ENCODE measurements at places on chromosomes 1 and 21.

DNA sequence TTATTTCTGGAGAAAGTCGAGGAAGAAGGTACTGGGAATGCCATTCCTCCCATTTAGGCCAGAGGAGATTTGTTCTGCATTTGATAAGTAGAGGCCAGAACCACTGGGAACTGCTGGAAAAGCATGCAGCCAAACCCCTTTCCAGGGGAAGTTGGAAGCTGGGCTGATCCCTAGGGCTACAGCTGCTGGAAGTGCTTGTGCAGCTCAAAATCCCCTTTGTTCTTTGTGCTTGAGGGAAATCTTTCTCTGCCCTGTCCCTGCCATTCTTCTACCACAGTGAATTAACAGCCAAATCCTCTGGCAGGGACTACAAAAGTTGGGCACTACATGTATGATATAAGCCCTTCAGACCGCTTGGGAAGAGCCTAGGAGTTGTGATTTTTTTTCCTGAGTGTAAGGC lies 734.1 kb downstream of the LRRIQ3 start:
- DNase-seq: no peak

- DNase-seq: no peak
Observed at GRCh38 chr1:15775706-15776105, 17.1 kb downstream of the FBLIM1 start.

- DNase-seq: no peak
Observed at GRCh38 chr1:87428883-87429282, 100.2 kb downstream of the LMO4 start.

DNA sequence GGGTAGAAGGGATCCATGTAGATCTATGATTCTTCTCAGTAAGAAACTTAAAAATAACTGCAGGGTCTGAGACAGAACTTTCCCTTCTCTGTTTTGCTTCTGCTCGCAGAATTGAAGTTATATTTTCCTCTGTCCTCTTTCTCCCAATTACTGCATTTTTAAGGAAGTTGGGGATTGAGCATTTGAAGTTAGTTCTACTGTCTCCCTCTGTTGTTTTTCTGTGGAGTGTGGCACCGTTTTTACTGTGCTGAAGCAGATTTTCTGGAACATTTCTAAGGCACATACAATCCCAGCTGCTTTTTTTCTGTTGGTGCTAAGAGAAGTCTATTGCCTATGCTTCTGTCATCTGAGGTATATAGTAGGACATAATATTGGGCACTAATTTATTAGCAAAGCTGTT lies 43.3 kb downstream of the RASAL2 start:
- DNase-seq: no peak

DNA sequence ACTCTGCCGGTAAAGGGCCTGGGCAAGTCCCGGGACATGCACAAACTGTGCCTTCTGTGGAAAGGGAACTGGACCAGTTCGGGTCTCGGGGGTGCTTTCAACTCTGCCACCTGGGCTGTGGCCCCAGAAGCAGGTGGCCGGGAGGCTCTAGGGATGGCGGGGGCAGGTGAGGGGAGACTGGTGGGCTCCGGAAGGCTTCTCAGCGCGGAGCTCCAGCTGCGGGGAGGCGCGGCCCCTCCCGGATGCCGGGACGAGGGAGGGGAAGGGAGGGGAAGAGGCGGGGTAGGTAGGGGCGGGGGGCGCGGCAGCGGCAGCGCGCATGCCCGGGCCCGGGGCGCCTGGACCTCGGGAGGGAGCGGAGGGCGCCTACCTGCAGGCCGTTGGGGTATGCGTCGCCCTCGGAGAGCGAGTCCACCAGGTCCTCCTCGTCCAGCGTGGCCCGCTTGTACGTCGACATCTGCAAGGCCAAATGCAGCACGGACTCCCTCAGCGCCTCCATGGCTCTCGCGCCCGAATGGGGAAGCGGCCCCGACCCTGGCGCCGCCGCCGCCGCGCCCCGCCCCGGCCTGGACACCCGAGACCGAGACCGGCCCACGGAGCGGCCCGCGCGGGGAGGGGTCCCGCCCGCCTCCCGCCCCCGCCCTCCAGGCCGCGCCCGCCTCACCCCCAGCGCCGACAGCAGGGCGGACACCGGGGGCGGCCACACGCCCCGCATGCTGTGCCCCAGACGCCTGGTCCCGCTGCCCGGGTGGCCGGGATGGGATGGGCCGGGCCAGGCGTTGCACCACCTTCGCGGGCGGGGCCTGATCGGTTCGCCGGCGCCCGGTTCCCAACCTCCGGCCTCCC lies at the start of gene ECE1:
Gene ECE1 (minus strand): TSS at position 764 of the 846 bp plus-strand sequence. CDS start 49 bp downstream, at position 715.
- DNase-seq: peak; percentile 20

DNA sequence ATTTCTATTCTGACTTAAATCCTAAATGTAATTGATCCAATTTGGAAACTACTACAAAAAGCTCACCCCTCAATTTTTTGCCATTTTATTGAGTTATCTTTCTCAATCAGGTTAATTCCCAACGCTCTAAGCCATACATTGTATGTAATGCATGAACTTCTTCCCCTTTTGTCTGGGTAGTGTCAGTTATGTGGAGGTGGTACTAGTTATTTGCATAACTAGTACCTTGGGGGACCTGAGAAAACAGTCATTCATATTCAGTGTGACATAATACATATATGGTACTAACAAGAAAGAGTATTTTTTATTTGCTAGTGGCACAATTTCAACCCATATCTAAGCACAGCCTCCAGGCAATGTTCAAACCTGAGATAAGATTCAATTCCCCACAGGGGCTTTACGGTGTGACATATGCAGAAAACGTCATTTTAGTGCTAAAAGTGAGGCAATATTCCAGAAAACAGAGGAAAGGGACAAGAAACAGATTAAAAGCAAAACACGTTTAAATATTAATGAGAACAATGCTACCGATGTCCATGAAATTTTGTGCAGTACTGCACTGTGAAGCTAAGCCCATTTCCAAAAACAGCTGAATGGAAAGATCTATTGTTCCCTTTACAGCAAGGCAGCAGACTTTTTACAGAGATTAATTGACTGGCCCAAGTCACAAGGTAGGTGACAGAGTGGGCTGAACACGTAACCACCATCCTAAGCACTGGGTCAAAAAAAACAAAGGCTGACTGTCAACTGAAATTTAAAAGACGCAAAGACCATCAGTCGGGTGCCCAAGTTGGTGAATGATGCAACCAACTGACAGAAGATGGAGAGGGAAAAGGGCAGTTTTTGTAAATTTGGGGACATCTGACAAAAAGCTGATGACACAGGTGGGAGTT lies 1.4 kb downstream of the HLCS start:
- DNase-seq: no peak

- DNase-seq: no peak
Observed at GRCh38 chr1:223631956-223632355, 33.5 kb downstream of the CAPN8 start.

DNA sequence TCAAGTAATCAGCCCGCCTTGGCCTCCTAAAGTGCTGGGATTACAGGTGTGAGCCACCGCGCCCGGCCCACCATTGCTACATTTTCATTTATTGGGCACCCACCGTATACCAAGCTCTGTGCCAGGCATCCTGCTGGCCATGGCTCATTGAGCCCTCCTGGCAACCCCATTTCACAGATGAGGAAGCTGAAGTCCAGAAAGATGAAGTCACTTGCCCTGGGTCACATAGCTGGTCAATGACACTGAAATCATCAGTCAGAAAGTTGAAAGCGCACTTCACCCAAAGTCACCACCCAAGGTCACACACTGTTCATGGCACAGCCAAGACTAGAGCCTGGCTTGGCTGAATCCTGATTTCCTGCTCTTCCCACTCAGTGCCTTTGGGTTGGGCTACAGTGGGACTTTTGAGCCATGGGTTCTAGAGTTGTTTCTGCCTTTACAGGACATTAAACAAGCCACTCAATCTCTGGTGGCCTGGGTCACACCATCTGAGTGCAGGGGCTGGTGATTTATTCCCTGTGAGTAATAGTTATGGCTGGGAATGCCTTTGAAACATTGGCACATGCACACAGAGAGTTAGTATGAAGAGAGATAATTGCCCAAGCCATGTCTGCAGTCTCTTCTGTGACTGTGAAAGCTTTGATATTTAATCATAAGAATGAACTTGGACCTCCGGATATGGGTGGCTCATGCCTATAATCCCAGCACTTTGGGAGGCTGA lies 16.0 kb upstream of the ARHGEF10L start:
- DNase-seq: no peak

DNA sequence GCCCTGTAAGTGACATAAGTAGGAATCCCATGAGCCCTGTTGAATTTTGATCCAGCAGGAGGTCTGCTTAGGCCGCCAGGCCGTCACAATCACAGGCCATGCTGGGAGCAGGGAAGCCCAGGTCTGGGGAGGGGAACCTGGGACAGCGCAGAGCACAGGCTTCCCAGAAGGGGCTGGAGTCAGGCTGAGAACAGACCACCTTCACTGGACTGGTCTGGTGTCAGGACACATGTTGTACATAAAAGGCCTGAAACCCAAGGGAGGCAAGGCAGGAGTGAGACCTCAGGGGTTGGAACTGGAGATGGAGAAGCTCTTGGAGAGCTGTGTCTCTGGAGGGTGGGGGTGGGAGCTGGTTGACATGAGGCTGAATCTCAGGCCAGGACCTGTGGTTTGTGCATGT lies 63.3 kb upstream of the ARTN start:
- no peak for DNase-seq

DNA sequence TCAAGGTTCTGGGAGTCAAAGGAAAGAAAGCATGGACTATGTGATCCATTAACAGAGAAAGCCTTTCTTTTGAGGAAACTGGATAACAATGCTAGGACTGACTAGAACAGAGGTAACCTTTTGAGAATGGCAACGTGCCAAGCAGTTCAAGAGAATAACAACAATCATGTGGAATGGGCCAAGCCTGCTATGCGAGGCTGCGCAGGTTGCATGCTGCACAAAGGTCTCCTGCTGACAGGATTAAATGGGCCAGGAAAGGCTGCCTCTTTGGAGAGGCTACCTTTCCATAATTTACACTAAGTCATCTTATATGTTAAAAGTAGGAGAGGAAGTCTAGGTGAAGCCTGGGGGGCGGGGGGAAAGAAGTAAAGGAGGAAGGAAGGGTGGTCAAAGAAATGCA lies 5.8 kb downstream of the PCNX2 start:
- no peak for DNase-seq

DNA sequence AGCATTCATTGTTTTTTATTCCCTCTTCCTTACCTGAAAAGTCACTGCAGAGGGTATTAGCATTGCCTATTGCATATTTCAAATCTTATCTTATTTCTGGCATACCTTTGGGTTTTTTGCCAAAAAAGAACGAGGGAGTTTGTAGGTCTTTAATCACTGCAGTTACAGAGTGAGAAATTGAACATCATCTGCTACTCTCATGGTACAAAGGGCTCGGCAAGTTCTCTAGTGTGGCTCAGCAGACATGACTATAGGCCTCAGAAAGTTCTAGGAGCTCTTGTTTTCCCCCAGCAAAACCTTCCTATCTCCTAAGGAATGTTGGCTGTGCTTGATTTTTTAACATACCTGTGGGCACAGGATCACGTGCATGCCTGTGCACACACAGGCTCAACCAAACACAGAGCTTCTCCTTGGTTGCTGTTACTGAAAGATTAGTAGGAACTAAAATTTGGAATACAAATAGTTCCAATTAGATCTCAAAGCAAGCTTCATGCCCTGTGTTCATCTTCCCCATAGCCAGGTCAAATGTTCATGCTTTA lies 69.7 kb downstream of the CCDC185 start:
- DNase-seq: no peak

- DNase-seq: no peak
Observed at GRCh38 chr21:45719177-45719802, 75.8 kb downstream of the PCBP3 start.

- no peak for DNase-seq
Observed at GRCh38 chr1:36728846-36729245, 246.1 kb upstream of the CSF3R start.

- DNase-seq: no peak
Observed at GRCh38 chr1:227323171-227323966, 5.1 kb upstream of the CDC42BPA start.

GRCh38 chr1:156136970-156137483 lies 16.4 kb upstream of the SEMA4A start:
- DNase-seq: no peak

DNA sequence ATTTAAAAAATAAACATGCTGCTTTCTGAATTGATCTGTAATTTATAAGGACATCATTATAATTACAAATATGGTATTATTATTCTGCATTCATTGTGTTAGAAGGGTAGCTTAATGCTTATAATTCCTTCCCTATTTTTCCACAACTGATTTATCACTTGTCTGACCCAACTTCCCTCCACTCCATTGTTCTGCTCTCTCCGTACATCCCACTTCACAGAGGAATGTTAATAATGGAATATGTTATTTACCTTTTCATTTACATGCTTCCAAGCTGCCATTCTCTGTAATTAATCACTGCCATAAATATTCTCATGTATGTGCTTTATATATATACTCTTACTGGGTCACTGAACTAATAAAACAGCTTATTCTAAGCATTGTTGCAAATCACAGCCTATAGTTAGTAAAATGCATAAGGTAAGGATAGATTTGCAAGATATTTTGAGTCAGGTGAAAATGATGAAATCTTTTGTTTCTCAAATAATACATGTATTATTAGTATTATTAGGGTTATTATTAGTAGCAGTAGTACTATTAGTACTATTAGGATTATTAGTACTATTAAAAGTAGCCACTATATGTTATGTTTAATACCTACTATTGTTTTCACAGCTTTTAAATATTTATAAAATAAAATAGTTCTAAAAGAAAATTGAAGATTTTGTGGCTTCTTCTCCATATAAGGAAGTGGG lies 70.6 kb upstream of the NEK7 start:
- no peak for DNase-seq

DNA sequence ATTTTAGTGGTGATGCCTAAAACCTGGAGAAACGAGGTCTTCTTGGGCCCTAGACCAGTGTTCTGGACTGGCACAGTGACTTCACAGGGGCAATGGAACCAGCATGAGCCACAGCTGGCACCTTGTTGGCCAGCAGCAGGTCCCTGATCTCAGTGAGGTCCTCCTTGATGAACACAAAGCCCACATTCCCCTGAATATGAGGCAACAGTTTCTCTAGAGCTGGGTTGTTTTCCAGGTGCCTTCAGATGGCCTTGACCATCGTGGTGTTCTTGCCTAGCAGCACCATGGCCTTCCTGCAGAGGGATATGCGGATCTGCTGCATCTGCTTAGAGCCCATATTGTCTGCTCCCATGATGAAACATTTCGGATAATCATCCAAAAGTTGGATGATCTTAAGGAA lies 44.9 kb upstream of the RAB3GAP2 start:
- no peak for DNase-seq

DNA sequence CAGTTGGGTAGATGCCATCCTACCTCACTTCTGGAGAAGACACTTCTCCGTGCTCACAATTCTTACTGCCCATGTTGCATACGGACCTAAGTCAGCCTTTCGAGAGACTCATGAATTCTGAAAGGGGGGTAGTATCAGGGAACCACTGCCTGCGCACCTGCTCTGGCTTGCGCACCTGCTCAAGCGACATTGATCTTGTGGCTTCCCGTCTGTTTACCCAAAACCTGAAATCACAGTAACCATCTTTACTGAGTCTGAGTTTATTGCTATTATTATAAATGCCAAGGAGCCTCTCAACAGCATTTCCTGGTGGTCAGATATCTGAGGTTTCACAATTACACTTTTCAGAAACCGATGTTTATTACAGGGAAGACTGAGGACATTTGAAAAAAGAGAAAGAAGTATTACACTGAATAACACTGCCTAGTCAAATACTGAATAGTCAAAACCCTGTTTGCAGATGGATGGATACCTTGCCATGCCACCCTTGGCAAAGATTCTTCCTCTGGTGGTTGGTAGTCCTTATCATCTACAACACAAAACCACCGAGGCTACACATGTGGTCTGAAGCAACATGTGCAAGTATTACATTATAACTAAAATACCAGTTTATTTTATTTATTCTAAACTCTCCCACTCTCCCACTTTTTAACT lies 208.7 kb downstream of the SIPA1L2 start:
- no peak for DNase-seq

GRCh38 chr1:161209790-161210409 lies 5.2 kb upstream of the FCER1G start:
- DNase-seq: peak; percentile 50
